Upper lobe of left lung (tissue), 6 donors: ENCODE measurements at places on chromosomes 13 and 19. TPM values are rescaled to one million over a fixed set of nuclear protein-coding genes. Genes with fewer than 3 reads are reported as not detected.

Gene SBK3
- 0.30 TPM for total RNA-seq

Gene VMAC
- total RNA-seq: 38.8 TPM

Gene CEACAM21
- 18.9 TPM for total RNA-seq

Gene HSPB6
- total RNA-seq: 9.1 TPM

Gene SRRM5
- 0.30 TPM for total RNA-seq

Gene LILRA6
- total RNA-seq: 8.1 TPM

Gene SIGLEC8
- total RNA-seq: 2.7 TPM

Gene CGB1
- not detected for total RNA-seq

Gene OLFM2
- not detected for total RNA-seq

Gene RHPN2
- 11.5 TPM for total RNA-seq

Gene KLC3
- total RNA-seq: 4.7 TPM

Gene ZNF71
- 4.0 TPM for total RNA-seq

Gene CYSLTR2
- 2.0 TPM for total RNA-seq

Gene ZNF562
- total RNA-seq: 33.2 TPM

Gene NPAS1
- 1.0 TPM for total RNA-seq

DNA sequence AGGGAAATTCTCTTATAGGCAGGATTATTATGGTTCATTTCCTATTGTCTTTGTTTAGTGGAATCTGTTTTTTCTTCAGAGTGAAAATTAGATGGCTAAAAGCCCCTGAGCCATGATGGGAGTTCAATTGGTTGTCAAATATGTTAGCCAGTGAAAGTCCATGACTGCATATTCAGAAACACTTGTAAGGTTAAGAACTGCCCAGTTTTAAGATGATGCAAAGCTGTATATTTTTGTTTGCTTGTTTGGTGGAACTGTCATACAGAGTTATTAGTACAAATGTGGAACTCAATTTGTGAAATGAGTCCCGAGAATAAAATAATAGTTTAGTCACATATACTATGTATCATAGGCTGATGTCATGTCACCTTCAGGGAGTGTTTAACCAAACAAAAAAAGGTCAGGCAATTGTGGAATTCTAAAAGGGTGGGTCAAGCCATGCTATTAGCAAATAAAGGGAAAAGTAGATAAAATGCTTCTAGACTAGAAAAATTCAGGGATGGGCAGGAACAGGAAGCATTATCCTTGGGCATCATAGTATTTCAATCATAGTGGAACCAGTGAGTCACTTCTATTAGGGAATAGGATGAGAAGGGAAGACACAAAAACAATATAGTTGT is 248.3 kb upstream of the SLITRK1 start:
- no peak for DNase-seq

DNA sequence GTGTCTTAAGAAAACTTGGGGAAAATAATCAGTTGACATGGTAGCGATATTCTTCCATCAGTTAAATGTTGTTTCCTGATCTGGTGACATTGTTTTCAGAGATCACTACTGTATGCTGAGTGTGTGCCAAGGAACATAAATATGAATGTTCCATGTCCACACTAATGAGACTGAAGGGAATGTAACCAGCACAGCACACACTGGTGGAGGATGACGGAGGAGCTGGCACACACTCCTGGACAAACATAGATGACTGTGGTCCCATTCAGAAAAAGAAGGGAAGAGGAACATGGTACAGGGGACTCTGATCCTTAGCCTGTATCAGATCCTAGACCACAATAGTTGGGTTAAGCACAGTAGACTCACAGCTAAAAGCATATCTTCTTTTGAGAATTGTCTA is 574.8 kb downstream of the MYO16 start:
- DNase-seq: no peak

GRCh38 chr13:23753458-23753857 is 135.7 kb downstream of the MIPEP start:
- no peak for DNase-seq

GRCh38 chr13:93789058-93789457 is 562.5 kb downstream of the GPC6 start:
- no peak for DNase-seq

GRCh38 chr19:55133639-55134444 is 15.2 kb downstream of the TNNT1 start:
- DNase-seq: peak; percentile 38

DNA sequence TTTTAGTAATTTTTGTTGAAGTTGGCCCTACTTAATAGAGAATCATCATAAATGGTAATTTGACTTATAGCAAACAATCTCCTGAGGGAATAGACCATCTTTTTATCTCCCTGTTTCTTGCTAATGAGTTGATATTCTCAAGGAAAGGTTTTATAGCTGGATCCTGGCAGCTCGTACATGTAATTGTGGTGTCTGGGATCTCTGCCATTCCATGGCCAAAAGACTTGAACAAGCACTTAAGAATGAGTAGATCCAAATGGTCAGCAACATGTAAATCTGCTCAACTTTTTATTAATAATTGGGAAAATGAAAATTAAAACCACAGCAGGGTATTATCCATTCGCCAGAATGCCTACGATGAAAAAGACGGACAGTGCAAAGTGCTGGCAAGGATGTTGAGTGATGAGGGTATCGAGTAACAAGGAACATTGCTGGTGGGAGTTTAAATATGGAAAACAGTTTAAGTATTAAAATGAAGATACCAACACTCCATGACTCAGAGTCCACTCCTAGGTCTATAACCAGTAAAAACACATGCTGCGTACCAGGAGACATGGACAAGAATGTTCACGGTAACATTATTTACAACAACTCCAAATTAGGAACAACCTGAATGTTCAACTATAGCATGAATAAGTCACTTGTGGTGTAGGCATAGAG is 5.1 kb upstream of the GPR18 start:
- no peak for DNase-seq

GRCh38 chr13:110132225-110132982 is 174.6 kb downstream of the COL4A1 start:
- DNase-seq: no peak

- no peak for DNase-seq
Measured at GRCh38 chr13:74444864-74445479, 310.8 kb upstream of the KLF12 start.

GRCh38 chr13:38301236-38301635 is 48.4 kb upstream of the UFM1 start:
- DNase-seq: no peak

- no peak for DNase-seq
Measured at GRCh38 chr13:50531917-50532899, 311.3 kb downstream of the DLEU7 start.

DNA sequence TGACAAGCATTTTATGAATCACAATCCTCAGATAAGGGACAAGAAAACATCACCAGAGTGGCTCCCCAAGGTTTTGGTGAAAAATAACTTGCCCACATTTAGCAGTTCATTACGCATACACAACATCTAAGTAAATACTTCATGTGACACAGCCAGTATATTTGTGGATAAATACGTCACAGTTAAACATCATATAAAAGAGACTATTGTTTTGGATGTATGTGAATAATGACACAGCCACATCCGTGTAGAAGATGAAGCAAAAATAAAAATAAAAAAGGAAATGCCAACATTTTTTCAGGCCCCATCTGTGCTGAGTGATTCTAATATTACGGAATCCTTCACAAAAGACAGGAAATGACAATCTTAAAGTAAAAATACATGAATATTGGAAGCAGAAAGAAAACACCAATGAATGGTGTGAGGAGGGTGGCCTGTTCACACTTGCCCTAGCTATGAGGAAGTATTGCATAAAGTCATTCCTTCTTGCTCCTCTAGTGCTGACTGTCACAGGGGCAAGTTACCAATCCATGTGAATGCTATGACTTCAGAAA is 457.1 kb downstream of the KLF12 start:
- DNase-seq: no peak

GRCh38 chr19:14096272-14096992 is 5.9 kb upstream of the SAMD1 start:
- DNase-seq: no peak

DNA sequence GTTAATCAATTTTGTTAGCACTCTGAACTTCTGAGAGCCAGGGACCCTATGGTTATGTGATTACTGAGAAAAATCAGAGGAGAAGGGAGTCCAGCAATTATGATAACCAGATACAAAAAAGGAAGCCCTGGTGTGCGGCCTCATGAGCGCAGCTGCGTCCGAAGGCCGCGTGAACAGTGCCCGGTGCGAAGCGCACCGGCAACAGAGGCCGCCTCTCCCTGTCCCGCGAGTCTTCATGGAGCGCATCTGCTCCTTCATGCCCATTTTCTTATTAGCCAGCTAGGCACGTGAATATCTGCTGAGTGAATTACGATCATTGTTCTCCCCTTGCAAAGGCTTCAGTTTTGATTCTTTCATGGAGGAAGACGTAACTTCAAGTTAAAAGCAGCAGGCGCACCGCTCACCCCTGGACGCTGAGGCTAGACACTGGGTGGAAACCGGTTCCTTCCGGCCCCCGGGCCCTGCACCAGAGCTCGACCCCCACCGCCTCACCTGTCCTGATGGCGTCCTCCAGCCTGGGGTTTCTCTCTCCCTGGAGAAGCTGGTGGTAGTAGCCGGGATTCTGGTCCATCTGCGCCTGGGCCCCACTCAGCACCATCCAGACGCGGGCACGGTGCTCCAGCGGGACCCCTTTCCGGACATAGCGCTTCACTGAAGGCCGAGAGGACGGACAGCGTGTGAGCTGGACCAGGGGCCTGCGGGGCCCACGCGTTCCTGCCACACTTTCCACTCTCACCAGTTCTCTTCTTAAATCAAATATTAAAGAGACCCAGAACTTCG is 8.9 kb downstream of the GRTP1 start:
- peak; percentile 70 for DNase-seq

- no peak for DNase-seq
Measured at GRCh38 chr19:32692727-32693061, 1.1 kb downstream of the NUDT19 start.

DNA sequence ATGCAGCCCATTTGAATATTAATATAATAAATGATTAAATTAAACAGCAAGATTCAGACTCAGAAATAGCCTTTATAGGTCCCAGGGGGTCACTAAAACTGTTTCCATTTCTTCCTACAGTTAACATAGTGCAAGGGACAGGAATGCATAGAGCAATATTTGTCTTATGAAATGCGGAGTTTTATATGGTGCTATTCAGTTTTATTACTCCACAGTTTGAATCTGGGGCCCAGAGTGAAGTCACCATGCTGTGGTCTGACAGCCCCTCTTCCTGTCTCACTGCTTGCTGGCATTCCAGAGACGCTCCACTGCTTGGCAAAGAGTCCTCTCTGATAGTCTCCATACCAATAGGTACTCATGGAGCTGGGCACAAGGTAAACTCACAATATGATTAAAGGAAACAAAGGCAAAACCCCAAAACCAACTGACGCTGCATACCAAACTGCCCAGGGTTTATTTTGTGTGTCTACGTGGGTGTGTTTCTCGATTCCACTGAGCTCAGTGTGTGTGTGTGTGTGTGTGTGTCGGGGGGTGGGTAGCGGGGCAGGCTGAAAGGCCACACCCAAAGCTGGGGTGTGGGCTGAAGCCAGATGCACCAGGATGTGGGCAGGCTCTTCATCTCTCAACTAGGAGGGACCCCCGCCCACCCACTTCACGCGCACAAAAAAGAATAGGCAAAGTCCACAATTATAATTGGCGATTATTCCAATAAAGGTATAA is 277.9 kb downstream of the TSHZ3 start:
- no peak for DNase-seq

DNA sequence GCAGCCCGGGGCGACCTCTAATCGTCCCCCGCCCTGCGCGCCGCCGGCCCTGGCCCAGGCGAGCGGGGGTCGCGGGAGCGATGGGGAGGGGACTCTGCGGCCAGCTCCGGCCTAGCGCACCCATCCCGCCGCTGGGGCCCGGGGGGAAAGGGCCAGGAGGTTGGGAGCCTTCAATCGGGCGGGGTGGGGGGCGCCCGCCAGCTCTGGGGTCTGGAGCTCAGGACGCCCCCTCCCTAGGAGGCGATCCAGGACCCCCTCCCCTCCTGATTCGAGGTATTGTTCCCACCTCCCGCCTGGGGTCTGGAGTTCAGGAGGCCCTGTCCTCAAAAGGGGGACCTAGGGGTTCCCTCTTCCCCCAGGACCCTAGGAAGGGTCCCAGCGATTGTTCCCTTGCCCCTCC is 430 bp downstream of the ZNF358 start:
- DNase-seq: no peak

- no peak for DNase-seq
Measured at GRCh38 chr19:3450796-3451411, 29.4 kb downstream of the SMIM24 start.

GRCh38 chr13:44148159-44148914 is 225.3 kb upstream of the SERP2 start:
- DNase-seq: no peak

- DNase-seq: no peak
Measured at GRCh38 chr19:41206456-41206855, 12.6 kb upstream of the AXL start.

GRCh38 chr13:66703597-66703996 is 526.5 kb downstream of the PCDH9 start:
- DNase-seq: no peak

DNA sequence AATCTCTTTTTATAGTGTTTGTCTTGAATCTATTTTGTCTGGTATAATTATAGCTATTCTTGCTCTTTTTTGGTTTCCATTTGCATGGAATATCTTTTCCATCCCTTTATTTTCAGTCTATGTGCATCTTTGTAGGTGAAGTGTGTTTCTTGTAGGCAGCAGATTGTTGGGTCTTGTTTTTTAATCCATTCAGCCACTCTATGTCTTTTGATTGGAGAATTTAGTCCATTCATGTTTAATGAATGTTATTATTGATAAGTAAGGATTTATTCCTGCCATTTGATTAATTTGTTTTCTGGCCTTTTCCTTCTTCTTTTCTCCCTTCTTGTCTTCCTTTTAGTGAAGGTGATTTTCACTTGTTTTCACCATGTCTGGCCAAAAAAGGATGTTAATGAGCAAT is 11.7 kb upstream of the ZDHHC20 start:
- DNase-seq: no peak

DNA sequence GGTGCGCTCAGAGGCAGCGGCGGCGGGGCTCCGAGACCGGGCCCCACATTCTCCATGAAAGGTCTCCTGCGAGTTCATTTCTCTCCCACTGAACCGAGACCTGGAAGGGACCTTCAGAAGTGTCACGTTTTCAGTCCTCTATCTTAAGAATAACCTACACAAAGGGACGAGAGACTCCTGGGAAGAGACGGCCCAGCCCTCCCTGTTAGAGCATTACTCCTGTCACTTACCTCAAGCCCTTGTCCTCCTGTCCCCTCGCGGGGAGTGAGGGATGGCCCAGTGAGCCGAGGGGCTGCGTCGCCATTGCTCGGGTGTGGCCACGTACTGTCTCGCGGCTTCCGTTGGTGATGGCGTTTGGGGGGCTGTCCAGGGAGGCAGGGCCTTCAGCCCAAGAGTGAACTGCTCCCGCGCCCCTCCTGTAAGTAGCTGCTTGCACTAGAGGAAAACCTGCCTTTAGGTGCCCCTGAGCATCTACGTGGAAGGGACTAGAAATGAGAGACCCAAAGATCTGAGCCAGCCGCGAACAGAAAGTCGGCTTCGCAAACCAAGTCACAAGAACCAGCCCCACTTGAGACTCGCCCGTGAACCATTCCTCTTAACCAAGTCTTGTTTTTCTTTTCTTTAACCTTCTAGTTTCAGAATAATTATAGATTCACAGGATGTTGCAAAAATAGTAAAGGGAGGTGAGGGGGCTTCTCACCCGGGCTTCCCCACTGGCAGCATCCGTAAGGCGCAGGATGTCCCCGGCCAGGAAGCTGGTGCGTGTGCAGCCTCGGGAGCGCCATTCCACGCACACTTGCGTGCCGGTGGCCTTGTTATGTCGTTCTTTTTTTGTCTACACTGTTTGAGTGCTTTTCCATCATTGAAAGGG is 21.1 kb upstream of the NDUFS7 start:
- no peak for DNase-seq

- peak; percentile 98 for DNase-seq
Measured at GRCh38 chr19:46856062-46857022, 4.5 kb upstream of the ARHGAP35 start.

- DNase-seq: no peak
Measured at GRCh38 chr13:90709319-90709718, 638.2 kb upstream of the MIR17HG start.
